IMR-90 (cell line): ENCODE measurements at places on chromosomes 11 and 22.

- no peak for DNase-seq
Measured at GRCh38 chr22:49946612-49947295, 13.8 kb upstream of the PIM3 start.

DNA sequence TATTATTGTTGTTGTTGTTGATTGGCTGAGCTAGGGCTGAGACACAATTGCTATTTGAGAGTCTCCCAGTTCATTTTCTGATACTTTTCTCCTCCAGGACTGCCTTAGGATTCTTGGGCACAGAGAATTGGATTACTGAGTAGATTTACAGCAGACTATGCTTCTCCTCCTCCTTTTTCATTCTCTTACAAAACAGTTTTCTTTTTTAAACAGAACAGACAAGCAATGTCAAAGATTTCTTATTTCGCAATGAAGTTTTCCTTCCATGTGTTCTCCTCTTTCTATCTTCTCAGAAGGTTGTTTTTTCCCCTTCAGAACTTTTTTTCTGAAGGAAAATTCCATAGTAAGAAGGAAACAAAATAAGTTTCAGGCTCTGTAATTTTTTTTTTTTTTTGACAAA, 19.8 kb upstream of the TIMP3 start:
- DNase-seq: peak; percentile 57

- DNase-seq: no peak
Measured at GRCh38 chr11:134267461-134267860, 8.7 kb upstream of the GLB1L3 start.

DNA sequence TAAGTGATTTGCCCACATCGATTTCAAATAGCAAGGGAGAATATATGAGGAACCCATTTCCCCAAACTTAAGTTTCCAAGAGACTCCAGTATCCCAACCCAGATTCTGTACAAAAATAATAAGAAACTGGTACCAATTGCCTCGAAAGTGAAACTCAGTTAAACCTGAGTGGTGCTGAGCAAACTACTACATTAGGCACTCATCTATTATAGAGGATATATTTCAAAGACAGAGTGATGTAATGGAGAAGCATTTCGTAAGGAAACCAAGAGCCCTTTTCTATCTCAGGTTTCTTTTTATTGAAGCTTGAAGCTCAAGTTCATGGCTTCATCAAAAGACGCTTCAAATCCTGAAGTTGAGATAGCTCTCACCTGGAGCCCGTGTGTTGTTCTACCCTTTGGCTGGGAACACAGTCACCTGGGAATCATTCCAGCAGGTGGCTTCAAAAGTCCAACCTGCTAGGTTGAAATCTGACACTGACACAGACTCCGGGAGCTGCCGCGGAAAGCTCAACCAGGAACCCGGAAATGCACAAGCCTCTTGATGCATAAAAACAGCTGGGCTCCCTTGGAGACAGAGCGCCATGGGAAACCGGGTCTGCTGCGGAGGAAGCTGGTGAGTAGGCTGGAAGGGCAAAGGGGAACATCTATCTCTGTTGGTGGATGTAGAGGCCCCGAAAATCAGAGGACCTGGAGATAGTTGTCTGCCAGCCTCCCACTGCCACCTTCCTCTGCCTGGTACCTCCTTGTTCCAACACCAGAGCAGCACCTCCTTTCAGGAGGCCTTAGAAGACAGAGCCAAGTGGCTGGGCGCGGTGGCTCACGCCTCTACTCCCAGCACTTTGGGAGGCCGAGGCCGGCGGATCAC, at the start of gene C11orf52:
Gene C11orf52, plus strand, starts transcription at position 524 of the 867 bp plus-strand sequence. Its CDS starts 60 bp downstream, at position 584.
- peak; percentile 57 for DNase-seq

DNA sequence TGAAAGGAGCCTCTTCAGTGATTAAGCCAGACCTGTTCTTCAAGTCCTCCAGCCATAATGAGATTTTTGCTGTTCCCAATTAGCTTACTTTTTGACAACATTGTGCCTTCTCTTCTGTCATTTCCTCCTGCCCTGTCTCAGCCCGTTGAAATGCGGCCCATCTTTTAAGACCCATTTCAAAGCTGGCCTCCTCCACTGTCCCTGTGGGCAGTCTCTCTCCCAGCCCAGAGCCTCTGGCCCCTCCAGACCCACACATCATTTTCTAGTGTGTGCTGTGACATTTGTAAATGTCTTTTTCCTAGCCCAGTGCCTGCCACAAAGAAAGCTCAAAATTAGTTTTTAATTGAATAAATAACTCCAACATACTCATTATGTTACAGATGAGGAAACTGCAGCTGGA, 70.9 kb downstream of the BUD13 start:
- no peak for DNase-seq

DNA sequence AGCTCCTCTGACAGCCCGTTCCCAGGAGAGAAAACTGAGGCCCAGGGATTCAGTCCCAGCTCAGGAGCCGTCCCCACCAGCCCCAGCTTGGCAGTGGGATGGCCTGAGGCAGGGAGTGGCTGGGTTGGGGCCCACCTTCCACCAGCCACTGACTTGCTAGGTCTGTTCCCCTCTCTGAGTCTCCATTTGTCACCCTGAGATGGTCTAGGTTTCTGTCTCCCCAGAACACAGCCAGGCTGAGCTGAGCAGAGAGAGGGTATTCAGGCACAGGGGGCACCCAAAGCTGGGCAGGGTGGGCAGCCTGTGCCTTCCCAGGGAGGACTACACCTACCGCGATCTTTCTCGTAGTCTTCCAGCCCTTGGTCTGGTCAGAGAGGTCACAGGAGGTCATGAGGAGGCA, 95.7 kb downstream of the PDE2A start:
- DNase-seq: no peak

GRCh38 chr11:14423633-14424032, 64.7 kb upstream of the RRAS2 start:
- peak; percentile 62 for DNase-seq

DNA sequence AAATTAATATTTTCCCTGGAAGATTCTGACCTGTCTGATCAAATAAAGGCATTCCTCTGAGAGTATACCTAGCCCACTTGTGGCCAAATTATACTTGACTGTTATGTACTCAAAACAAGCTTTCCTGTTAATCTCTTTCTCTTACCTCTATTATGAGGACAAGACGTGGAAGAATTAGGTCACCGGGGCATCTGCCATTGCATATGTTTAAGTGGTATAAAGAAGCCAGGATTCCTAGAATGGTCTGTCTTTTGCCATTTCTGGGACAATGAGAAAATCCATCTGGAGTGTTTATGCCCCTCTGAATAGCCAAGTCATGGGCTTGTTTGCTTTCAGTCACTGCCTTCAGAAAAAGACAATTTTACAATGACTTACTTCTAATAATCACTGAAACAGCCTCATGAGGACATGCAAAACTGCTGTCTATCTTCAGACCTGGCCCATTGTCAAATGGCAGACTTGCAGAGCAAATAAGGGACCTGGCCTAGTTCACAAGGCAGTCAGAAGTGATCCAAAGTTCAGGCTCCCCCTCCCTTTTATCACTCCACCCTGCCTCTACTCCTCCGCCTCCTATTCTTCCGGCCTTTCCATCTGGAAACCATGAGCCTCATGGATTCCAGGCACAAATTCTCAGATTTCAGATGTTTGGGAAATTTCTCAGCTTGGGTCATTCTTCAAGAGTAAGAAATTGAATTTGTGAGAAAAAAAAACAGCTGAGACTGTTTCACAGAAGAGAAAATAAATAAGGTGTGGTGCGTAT, 128.1 kb upstream of the LDLRAD3 start:
- peak; percentile 24 for DNase-seq

- peak; percentile 41 for DNase-seq
Measured at GRCh38 chr11:32892355-32893092, at the start of gene QSER1. TSS of gene QSER1 (plus strand) at chr11:32892811. CDS start at chr11:32893126, 315 bp downstream.

DNA sequence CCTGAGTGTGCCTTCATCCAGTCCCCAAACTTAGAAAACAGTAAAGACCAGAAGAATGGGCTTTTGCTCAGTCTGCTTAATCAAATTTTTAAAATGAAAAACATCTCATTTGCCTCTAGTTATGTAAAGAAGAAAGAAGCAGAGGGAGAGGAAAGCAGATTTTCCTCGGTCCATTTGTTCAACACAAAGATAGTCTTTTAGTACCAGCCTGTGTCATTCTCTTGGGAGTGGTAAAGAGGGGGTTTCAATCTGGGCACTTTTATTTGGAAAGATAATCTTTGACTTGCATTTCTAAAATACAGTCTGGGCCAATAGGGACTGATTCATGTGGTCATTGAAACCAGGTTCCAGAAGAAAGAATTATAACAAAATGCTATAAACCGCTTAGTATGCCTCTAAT, 29.5 kb downstream of the KREMEN1 start:
- DNase-seq: no peak

- no peak for DNase-seq
Measured at GRCh38 chr22:19681863-19682245, 32.4 kb upstream of the SEPTIN5 start.

DNA sequence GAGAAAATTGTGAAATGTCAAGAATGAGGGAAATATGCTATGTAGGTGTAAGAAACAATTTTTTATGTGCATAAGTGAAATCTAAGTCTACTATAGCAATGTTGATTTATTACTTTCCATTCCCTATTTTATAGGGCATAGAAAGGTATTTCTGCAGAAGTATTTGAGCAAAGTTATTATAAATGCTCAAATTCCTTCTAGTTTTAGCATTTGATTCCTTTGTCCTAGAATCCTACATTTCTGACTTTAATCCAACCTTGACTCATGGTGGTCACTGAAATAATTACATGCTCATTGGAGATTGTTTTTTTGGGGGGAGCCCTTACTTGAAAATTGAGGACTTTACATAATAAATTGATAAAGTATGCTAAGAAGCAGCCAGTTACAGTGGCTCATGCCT, 716.6 kb upstream of the LUZP2 start:
- no peak for DNase-seq

GRCh38 chr22:36776722-36777121, 803 bp upstream of the IFT27 start:
- no peak for DNase-seq

DNA sequence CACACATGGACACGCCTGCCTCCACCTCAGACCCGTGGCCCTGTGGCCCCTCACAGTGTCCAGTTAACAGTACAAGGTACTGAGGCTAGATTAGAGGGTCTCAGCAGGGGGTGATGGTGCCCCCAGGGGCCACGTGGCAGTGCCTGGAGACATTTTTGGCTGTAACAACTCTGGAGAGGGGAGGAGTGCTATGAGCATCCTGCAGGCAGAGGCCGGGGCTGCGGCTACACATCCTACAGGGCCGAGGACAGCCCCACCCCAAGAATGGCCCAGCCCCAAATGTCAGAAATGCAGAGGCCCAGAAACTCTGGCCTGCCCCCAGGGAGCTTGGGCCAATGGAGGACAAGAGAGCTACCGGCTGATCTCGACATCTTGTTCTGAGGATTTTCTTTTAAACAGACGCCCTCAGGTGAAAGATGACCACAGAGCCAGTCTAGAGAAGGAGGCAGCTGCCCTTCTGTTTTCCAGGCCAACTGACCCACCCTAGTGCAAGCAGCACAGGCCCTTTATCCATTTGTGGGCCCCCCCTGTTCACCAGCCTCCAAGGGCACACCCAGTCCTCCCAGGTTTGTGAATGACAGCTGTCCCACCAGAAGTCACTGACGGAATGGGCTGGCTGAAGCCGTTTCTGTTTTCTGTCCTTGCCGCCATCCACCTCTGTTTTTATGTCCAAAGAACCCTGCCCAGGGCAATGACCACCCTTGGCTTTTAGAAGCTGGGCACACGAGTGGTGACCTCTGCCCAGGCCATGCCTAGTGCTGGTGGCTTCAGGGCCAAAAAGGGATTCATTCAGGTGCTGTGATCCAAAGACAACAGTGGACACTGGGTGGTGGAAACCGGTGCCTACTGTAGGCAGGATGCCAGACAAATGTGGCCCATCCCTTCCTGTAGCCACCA, 85.2 kb upstream of the LINC01488 start:
- no peak for DNase-seq

DNA sequence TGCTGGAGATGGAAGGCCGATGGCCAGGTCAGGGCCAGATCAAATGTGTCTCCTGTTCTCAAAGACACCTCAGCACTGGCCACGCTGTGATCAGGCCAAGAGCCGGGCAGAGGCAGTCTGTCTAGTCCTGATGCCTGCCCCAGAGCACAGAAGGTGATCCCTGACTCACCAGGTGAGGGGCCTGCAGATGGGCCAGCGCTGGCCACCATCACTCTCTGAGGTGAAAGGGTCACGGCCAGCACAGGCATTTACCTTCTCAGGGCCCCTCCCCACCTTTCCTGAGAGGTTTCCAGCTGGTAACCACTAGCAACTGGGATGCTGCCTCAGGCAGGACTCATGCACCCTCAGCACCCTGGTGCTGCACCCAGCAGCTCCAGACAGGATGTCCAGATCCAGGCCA, 2.9 kb downstream of the SBF1 start:
- DNase-seq: no peak

- DNase-seq: no peak
Measured at GRCh38 chr11:21511835-21512440, 680.9 kb upstream of the ANO5 start.

DNA sequence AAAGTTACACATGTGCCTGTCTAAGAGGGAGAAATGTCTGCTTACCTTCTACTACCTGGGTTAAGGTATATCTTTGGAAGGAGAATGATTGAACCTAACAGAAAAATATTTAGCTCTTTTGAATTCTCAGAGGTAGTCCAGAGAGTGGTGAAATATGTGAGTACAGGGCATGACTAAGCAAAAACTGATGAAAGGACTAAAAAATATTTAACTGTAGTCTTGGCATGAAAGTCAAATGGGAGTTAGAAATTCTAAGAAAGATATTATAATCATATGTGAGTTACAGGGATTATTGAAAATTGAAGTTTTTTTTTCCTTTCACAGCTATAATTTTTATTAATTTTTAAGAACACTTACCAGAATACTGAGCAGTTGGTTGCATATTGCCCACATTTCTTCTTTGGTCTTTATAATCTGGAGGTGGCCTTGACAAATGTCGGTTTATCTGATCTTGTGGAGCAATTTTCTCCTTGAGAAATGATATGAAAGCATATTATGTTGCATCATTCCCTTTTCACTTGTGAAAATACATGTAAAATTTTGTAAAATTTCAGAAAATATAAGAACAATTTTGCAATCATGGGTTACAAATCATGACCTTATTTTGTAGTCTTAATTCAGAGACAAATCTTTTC, 61.4 kb upstream of the MTMR2 start:
- peak; percentile 60 for DNase-seq

DNA sequence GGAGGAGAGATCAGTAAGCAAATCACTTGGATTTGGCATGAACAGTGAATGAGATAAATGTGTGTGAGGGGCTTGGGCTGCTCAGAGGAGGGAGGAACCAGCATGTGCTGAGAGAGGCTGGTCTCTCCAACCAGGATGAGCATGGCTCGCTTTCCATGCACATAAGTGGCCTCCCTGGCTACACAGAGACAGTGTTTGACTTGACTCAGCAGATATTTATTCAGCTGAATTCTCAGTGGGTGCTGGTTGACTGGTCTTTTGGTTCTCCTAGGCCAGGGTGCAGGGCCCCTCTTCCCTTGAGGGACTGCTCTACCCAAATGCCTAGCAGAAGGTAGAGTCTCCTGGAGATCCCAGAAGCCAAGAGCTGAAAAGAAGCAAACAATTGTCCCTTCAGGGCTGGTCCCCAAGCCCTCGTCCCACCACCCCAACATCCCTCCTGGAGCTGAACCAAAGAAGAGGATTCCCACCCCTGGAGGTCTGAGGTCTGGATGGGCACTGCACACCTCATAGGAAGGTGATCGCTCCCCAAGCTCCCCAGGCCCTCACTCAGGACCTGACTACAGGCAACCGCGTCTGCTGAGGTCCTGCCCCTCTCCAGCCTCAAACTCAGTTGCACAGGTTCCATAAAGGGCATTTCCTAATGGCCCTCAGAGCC, 3.3 kb upstream of the TRIM29 start:
- no peak for DNase-seq

GRCh38 chr11:36312611-36313472, 16.8 kb downstream of the PRR5L start:
- peak; percentile 86 for DNase-seq

GRCh38 chr11:130391711-130392110, 36.7 kb downstream of the ADAMTS8 start:
- DNase-seq: no peak
